ENCODE measurements at places on chromosomes 4 and X.

- DNase-seq: no peak
Measured at GRCh38 chr4:3322059-3322550, 29.3 kb downstream of the RGS12 start.

DNA sequence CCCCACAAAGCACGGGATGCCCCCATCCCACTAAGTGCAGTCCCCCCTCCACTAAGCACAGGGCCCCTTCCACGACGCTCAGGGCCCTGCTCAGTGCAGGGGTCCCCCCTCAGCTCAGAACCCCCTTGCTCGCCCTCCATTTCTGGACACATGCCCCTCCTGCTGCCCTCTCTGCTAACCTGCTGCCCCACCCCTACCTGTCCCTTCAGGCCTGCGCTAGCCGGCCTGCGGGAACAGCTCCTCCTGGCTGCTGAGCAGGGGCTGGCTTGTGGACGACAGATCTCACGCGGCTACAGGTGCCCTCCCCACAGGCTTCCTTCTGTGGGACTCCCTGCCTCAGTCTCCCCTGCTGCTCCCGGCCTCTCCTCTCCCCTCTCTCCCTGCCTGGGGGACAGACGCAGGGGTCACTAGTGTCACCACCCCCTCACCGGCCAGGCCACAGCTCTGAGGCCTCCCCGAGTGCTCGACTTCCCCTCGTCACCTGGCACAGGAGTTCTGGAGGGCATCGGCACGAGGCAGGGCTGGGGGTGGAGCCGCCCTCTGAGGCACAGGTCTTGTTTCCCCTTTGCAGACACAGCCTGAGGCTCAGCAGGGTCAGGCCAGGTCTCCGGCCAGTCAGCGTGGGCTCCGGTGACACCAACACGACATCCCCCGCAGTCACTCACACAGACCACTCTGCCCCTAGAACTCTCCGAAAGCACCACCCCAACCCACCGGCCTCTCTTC lies 21.6 kb downstream of the GAK start:
- DNase-seq: no peak

DNA sequence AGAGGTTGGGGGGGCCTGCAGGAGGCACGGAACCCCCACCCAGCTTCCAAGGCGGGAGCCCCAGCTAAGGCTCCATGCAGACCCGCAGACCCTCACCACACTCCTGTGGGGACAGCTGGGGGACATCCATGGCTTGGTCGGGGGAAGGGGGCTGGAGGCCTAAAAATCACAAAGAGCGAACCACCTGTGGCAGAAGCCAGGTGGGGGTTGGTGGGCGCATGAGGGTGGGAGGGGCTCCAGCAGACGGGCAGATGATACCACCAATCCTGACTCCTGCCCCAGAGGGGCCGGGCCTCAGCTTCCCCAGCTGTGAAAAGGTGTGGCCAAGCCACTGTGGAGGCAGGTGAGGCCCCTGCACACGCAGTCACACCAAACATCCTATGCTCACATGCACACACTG lies 111.6 kb downstream of the FAM53A start:
- DNase-seq: no peak

DNA sequence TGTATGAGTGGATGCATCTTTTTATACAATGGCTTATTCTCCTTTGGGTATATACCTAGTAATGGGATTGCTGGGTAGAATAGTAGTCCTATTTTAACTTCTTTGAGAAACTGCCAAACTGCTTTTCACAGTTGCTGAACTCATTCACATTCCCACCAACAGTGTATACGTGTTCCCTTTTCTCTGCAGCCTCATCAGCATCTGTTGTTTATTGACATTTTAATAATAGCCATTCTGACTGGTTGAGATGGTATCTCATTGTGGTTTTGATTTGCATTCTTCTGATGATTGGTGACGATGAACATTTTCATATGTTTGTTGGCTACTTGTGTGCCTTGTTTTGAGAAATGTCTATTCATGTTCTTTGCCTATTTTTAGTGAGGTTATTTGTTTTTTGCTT lies 687.0 kb upstream of the EPHA5 start:
- DNase-seq: no peak

All from iPS DF 19.7 (cell line).